ENCODE measurements at places on chromosomes 3 and 15.

DNA sequence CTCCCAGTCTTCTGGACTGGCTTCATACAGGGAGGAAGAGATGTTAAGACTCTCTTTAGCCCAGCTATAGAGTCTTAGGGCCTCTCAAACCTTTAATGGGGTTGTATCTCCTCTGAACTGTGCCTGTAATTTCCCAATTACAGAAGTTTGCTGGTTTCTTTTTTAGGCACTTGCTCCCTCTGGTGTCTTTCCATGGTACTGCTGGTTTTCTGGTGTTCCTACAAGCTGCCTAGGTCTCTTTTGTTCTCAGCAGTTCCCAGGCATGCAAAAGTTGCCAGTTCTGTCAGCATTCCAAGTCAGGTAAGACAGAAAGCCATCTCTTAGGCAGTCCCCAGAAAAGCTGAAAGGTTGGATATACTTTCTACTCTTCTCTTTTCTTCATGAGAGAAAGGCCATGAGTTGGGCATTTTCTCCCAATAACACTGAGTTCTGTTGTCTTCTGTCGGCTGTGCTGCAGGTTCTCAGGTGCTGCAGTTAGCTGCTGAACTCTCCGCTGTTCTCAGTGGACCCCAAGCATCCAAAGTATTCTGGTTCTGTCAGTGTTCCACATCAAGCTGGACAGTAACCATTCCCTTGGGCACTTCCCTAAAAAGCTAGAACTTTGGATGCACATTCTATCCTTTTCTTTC lies 54.4 kb upstream of the EHHADH start:
- DNase-seq = peak; percentile 52

DNA sequence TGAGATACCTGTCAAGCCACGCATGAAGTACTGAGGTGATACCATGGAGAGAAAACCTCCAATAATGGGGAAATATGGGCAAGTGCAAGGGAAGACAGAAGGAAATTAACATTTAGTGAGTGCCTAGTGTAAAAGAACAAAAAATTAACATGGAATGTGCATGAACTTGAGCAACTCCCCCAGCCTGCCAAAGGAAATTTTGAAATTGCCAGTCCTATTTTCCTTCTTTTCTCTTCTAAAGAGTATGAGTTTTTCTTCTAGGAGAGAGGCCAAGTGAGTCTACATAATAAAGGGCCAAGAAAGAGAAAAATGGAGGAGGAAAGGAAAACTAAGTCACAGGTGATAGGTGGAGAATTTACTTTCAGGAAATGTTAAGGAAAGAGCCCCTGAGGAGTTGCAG lies 602.4 kb upstream of the MDFIC2 start:
- DNase-seq = no peak

GRCh38 chr3:173584093-173584837 lies 186.7 kb downstream of the NLGN1 start:
- no peak for DNase-seq

DNA sequence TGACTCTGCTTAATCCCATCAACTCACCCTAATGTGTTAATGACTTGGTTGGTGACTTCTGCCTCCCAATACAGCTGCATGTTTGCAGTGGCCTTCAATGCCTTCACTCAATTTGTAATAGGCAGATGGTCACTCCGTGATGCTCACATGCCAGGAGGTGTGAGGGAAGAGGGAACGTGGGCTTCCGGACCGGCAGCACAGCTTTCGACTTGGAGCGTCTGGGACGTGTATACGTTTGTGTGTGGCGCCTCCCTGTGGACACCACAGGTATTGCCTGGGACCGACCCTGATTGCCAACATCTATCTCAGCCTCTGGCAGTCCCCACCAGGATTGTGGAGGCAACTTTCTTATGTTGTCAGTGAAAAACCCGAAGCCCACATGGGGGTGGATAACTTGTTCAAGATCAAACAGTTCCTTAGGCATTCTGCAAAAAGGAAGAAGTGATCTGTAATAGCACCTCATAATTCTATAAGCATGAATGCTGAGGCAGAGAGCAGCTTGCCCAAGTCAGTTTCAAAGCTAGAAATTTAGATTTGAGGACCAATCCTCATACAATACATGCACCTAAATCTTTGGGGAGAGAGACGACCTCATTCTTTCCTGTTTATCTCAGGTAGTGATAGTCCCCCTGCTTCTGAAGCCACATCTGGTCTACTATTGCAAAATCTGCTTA lies 16.9 kb downstream of the MRPL46 start:
- peak; percentile 88 for DNase-seq

DNA sequence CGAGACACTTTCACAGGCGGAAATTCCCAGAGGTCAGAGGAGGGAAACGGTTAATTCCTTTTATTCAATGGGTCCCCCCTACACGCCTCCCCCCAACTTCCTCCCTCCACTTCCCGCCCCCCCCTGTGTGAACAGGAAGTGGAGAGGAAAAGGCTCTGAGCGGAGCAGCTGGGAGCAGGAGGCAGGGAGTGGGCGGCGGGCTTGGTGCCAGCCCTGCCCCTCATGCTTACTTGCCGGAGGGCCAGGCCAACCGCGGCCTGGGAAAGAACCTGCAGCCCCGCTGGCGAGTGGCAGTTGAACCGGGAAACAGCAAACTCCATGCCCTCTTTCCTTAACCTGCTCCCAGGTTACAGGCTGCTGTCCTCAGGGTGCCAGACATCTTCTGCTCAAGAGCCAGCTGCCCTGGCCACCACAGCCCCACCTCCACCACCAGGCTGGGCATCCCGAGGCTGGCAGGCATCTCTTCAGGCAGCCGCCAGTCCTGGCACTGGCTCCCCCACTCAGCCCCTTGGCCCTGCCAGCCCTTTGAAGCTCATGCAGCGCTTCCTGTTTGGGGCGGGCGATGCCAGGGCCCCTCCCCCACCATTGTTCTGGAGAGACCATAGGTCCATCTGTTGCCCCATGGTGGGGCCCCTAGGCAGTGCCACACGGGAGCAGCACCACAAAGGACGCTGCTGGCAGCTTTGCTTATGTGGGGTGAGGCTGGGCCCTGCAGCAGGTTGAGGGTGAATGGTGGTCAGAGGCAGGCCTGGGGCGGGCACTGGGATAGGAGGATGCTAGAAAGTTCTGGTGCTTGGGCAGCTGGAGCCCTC lies 12.9 kb downstream of the VPS18 start:
- peak; percentile 59 for DNase-seq

- no peak for DNase-seq
These were observed 60.5 kb downstream of the STARD5 start for GRCh38 chr15:81263477-81263876.

GRCh38 chr15:38860253-38860652 lies 295.6 kb upstream of the RASGRP1 start:
- no peak for DNase-seq

DNA sequence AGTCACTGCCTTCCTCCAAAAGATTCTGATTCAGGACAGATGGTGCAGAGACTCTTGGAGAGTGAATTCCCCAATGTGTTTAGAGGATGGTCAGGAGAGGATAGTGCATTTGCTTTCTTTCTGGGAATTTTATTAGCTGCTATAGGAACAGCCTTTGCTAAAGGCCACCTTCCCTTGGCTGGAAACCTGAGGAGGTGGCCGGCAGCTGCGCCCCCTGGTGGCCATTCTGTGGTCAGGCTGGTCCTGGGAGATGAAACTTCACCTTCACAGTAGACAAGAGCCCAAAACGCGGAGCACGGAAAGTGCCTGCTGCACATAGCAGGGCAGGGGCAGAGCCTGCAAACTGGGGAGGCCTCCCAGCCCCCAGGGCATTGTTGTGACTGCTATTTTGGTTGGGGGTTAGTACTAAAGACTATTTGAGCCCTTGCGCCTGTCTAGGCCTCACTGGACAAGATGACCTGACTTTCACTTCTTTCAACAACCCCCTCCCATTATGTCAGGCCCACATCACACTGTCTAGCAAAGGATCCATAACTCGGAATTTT lies 34.3 kb downstream of the SEC22C start:
- peak; percentile 75 for DNase-seq

DNA sequence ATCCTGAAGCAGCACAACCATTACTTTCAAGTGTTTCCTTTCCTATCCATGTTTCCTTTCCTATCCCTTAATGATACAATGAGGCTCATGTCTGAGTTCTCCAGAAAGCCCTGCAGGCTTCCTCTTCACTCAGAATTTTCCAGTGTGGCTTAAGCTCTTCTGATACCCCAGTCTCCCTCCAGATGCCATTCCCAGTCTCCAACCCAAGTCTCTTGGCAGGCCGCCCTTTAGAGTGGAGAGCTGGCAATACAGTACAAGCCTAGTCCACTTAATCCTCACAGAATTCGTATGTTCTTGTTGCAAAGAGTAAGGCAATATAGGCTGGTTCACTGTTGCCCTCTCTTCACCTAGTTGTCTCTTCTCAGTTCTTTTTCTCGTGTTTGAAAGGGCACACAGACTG lies 503.9 kb upstream of the MDFIC2 start:
- DNase-seq = no peak

GRCh38 chr3:121739902-121740301 lies 9.6 kb downstream of the GOLGB1 start:
- no peak for DNase-seq

DNA sequence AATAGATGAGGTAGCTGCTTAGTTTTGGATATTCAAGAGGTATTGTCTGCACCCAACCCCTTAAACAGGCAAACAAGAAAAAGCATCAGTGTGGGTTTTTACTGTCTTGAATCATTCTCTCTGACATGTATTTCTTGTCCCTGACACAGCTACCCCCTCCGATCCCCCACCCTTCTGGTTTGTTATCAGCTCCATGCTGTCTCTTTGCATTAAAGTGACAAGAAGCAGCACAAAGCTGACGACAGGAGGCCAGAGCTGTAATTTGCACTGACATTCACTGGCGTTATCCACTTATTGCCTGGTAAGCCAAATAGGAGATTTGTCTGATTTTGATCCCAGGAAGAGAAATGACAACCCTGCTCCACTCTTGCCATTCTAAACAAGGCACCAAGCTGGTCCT lies 83.3 kb upstream of the SNRK start:
- no peak for DNase-seq

- no peak for DNase-seq
These were observed 5.7 kb downstream of the IFRD2 start for GRCh38 chr3:50286322-50287227.

GRCh38 chr3:47580481-47580880 lies 1.8 kb upstream of the CSPG5 start:
- no peak for DNase-seq

DNA sequence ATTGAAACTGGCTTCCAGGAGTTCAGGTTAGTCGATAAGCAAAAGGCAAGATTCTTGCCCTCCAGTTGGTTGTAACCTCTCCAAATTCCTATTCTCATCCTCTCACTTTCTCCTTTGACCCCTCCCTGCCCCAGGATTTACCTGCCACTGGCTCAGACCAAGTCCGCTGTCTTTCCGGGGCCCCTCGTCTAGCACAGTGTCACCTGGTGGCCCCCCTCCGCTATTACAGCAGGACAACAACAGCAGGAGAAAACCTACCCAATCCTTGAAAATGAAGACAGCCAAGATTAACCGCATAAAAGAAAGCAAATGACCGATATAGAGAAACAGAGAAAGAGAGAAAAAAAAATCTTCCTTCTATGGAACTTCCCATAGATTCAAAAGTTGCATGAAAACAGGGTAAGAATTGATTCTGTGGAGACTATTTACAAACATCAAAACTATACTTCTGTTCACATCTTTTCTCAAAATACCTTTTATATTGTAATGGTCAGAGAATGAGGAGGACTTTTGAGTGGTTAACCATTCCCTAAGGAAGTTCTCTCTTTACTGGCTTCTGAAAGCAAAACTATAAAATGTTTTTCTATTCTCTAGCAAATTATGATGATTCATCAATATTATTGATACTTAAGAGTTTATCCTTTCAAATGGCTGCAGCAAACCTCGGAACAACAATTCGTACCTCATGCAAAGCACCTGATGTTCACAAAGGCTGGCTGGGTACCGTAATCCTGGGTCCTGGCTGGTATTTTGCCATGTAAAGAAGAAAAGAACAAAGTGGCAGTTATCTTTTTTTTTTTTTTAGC lies 10.0 kb upstream of the ST8SIA2 start:
- peak; percentile 46 for DNase-seq

- DNase-seq = no peak
These were observed 134.2 kb upstream of the NSMCE3 start for GRCh38 chr15:29403772-29404171.

DNA sequence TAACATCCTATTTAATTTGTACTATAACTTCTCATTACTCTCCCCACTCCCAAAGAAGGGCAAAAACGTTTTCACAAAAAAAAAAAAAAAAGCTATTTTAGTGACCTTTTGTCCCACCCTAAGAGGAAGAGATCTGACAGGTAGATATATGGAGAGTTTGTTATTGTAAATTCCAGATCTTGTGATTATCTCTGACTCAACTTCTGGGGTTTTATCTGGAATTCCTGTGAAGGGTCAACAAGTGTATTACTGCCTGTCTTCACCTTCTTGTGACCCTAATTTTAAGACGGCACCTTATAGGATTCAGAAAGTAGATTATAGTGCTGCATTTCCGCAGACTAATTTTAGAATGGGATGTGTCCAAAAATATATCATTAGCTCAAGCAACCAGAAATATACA lies 205.9 kb upstream of the CDIN1 start:
- no peak for DNase-seq

DNA sequence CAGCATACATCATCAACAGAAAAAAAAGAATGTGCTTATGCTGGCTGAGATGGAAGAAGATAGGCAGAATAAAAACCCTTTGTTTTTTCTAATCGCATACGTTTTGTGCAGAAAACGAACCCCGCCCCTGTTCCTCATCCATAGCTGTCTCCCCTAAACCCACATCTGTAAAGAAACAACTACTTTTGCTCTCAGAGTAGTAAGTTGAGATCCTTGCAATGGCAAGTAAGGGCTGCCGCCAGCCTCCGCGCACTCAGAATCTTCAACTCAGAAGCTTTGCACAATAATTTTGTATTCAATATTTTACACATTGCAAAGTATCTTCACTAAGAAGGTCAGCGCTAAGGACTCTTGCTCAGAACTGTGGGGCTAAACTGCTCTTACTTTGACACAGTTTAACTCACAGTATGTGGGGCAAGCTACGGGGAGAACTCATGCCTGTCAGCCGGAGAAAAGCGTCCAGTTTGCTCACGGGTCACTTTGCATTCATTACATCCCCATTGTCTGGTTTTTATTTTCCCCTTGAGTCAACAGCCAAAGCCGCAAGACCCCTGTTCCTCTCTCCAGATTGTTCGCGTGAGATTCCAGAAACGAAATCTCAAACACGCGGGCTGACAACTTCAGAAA lies 1.0 kb downstream of the LYSMD4 start:
- no peak for DNase-seq

GRCh38 chr3:30871720-30872119 lies 22.7 kb downstream of the GADL1 start:
- no peak for DNase-seq

DNA sequence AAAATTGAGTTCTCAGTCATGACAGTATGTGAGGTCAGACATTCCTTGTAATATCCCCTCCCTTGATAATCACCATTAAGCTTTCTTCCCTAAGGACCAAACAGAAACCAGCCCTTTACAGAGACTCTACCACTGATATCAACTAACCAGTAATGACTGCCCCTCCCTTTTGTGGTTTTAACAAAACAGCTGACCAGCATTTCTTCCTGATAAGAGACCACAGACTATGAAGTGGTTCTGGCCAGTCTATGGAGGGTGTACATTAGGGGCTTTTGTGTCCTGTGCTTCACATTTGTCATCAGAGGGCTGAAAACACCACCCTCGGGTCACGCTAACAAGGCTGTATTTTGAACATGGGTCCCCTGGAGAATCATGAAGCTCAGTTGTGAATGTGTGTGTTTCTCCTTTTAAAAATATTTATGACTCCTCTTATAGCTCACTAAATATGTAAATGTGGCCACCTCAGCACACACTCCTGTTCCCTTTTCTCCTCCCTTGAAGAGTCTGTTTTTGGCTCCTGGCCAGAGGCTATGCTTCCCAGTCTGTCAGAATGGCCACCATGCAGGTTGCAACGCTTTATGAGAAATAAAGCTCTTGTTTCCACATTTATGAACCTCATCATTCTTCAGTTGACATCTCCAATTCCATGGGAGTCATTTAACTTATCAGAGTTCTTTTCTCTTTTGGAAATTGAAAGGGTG lies 239.3 kb downstream of the CPNE4 start:
- no peak for DNase-seq

All from stimulated activated CD4-positive, alpha-beta T cell treated with anti-CD3 and anti-CD28 coated beads, Interleukin-2, amount 100 ng/mL, for 24 hours (primary cell).